K562 (cell line): ENCODE measurements at places on chromosomes 5 and 9.

- H3K27me3 ChIP-seq: peaks cover 24% of the 10 kb centered on the region
- no peak overlapping the region for H3K4me3 ChIP-seq
- H3K4me1 ChIP-seq: no peaks in the 10 kb centered on the region
- no peaks in the 10 kb centered on the region for H3K36me3 ChIP-seq
- no peak for DNase-seq
Observed at GRCh38 chr9:114310471-114311450, 12.1 kb upstream of the ORM1 start.

GRCh38 chr9:81244631-81245030, 444.7 kb downstream of the TLE1 start:
- no peak overlapping the region for H3K27ac ChIP-seq
- H3K27me3 ChIP-seq: no peaks in the 10 kb centered on the region
- no peak overlapping the region for H3K4me3 ChIP-seq
- no peaks in the 10 kb centered on the region for H3K4me1 ChIP-seq
- DNase-seq: no peak

DNA sequence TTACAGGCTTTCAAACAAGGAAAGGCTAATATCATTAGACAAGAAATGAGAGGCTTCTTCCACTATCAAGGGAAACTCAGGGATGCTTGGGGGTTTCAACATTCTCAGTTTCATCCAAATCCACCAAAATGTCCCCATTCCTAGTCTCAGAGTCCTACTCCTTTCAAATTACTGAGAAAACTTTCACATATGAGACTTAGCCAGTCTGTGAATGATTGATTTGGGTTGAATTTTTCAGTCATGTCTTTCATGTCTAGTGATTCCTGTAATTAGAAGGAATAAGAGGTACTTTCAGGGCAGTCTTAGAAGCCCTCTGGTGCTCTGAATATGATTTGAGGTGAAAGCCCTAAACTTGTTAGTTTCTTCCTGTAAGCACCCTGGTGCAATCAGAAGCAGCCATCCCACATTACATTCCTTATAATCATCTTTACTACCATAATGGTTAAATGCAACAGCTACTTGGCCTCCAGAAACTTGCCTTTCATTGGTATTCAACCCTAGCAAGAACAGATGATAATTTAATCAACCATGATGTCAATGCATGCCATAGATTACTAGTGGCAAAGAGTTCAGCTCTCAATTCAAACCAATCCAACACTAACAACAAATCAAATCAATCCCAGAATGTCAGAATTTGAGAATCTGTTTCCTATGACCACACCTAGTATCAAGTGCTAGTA, 50.7 kb upstream of the RIC1 start:
- H3K27ac ChIP-seq: no peak overlapping the region
- DNase-seq: no peak
- no peak overlapping the region for H3K4me3 ChIP-seq
- no peaks in the 10 kb centered on the region for H3K36me3 ChIP-seq

GRCh38 chr5:169004551-169004950, 296.4 kb downstream of the SLIT3 start:
- no peak for DNase-seq
- H3K4me3 ChIP-seq: no peak overlapping the region
- no peaks in the 10 kb centered on the region for H3K36me3 ChIP-seq
- H3K27ac ChIP-seq: no peak overlapping the region
- no peaks in the 10 kb centered on the region for H3K27me3 ChIP-seq
- H3K4me1 ChIP-seq: no peaks in the 10 kb centered on the region

GRCh38 chr9:95383845-95384244, 66.3 kb upstream of the FANCC start:
- no peak overlapping the region for H3K4me3 ChIP-seq
- no peaks in the 10 kb centered on the region for H3K4me1 ChIP-seq
- no peaks in the 10 kb centered on the region for H3K36me3 ChIP-seq
- DNase-seq: no peak

DNA sequence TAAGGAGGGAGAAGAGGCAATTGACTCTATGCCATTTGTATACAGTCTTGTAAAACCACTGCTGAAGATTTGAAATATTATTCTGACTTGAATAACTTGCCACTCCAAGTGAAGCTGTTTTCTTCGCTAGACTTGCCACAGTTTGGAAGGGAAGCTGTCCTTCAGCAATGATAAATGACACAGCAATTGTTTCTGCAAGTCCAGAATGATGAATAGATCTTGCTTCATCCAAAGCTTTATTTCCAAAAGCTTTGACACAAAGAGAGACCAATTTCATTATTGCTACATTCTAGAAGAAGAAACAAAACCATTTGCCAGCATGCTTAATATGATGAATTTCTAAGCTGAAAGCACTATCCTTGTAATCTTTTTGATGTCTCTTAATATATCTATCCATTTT, 73.7 kb downstream of the ZNF366 start:
- H3K4me3 ChIP-seq: no peak overlapping the region
- peaks cover 2% of the 10 kb centered on the region; the same call in 1 of the 3 replicates for H3K27me3 ChIP-seq
- H3K27ac ChIP-seq: no peak overlapping the region
- DNase-seq: no peak
- no peaks in the 10 kb centered on the region for H3K4me1 ChIP-seq

DNA sequence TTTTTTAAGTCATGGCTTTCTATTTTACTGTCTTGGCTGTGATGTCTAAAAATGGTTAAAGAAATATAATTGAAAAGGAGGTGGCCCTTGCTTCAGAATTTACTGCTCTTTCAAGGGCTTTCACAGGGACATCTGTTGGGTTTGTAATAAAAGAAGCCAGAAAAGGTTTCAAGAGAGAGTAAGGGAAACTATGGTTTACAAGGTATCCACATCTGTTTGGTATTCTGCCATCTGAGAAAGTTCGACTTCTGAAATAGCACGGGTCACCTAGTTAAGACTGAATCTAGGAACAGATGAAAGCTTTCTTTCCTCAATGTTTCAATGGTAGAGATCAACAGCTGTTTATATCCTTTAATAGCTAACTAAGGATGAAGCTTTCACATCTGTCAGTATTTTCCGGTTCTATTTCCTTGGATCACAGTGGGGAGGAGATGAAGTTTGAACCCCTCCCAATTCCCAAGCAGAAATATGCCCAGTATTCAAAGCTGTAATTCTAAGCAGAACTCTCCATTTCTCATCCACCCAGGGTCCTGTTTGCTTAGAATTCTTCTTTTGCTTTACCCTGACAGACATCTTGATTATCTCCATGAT, 72.8 kb upstream of the IFNK start:
- no peak overlapping the region for H3K4me3 ChIP-seq
- H3K4me1 ChIP-seq: no peaks in the 10 kb centered on the region; the same call in 1 of the 2 replicates
- peaks cover 27% of the 10 kb centered on the region; the same call in 2 of the 3 replicates for H3K36me3 ChIP-seq
- DNase-seq: no peak
- H3K27me3 ChIP-seq: no peaks in the 10 kb centered on the region
